Activated gamma-delta T cell treated with Interleukin-2 at 50 U/mL for 16 hours (primary cell): ENCODE measurements at places on chromosomes 13 and 19.

DNA sequence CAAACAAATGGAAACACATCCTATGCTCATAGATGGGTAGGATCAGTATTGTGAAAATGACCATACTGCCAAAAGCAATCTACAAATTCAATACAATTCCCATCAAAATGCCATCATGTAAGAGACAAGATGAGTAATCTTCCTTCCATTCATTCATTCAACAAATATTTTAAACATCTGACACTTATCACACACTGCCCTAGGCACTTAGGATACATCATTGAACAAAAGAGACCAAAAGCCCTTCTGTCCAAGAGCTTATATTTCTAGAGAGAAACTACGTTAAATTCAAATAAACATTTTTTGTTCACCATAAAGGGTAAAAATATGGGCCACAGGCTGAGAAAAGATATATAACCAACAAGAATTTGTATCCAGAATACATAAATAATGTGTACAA, 20.5 kb upstream of the LHFPL6 start:
- no peak for DNase-seq

- no peak for DNase-seq
Observed at GRCh38 chr19:7230826-7231225, 63.4 kb downstream of the INSR start.

GRCh38 chr19:33818411-33818810, 21.7 kb downstream of the KCTD15 start:
- no peak for DNase-seq

DNA sequence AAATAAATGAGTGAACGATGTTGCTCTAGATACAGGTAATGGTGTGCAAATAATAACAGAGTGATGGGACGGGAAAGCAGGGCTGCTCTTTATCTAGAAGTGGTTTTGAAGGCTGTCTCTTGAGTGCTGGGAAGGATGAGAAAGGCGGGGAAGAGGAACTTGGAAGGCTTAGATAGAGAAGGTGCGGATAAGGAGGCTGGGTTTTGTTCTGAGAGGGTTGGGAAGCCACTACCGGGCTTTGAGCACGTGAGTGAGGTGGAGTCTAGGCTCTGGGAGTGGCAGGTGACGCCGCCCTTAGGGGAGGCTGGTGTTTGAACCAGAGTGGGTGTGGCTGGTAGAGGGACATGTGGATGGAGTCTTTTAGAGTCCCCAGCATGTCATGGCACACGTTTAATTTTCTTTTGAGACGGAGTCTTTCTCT, 811 bp downstream of the ARMC6 start:
- peak; percentile 46 for DNase-seq

DNA sequence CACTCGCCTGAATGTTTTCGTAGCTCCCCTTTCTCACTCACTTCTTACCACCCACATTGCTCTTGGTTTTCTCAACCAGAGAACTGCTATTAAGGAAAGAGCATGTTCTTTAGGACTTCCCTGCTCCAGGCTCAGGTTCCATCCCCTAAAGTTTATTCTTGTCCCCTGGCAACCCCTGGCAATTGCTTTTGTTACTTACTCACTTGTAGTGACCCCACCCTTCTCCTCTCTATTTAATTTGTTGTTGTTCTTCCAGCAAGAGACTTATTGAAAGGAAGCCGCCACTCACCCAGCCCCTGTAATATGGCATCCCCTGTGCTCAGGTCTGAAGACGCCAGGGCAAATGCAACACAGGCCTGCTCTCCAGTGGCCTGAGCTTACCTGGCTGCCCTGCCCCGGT, 233.7 kb upstream of the SOX21 start:
- no peak for DNase-seq

- DNase-seq, result no peak
Observed at GRCh38 chr13:51222037-51222685, at the start of gene FAM124A. FAM124A (plus strand) TSS chr13:51222398; CDS start chr13:51222502, 104 bp downstream.
